Right renal cortex interstitium (tissue), 3 donors: ENCODE measurements at places on chromosomes 12 and 14. TPM values are rescaled to one million over a fixed set of nuclear protein-coding genes. Genes with fewer than 3 reads are reported as not detected.

DNA sequence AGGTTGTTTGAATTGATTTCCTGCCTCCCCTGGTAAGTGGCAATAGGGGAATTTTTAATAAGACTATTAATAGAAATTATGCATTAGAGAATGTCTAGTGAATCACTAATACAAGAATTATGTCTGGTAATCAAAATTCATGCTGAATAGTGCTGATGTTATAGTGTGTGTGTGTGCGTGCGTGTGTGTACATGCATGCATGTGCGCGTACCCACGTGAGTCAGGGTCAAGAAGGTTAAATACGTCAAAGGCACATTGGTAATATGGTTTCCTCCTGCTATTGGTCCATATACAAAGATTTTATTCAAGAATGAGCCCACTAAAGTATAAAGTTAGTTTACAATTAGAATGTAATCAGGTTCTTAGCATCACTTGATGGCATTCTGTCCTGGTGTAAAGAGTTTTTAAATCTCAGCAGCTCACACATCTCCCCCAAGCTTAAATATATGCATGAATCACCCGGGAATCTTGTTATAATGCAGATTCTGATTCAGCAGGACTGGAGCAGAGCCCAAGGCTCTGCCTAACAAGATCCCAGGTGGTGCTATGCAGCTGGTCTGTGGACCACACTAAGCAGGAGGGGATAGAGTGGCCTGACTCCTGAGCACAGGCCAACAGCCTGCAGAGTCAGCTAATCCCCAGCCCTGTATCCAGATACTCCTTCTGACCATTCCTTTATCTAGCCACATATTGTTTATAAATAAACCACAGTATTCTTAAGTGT is 43.9 kb downstream of the TTC9 start:
- no peak for DNase-seq

DNA sequence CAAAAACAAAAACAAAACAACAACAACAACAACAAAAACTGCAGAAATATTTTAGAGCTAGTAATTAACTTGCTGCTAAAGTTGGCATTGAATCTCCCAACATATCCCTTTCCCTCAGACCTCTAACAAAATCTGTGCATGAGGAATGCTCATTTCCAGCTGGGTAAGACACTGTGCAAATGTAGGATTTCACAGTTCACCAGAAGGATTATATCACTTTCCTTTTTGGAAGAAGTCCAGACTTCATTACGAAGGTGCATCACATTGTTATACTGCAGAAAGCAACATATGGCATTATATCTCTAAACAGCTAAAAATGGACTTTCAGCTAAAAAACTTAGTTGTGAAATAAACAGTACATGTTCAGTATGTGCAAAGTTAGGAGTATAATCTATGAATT is 341.8 kb downstream of the FSCB start:
- DNase-seq = no peak

GRCh38 chr14:60512126-60512525 is 3.2 kb downstream of the SIX6 start:
- DNase-seq = no peak

GRCh38 chr12:106436164-106436563 is 78.6 kb downstream of the POLR3B start:
- DNase-seq = no peak

GRCh38 chr12:11075642-11076041 is 13.5 kb upstream of the TAS2R46 start:
- DNase-seq = no peak

DNA sequence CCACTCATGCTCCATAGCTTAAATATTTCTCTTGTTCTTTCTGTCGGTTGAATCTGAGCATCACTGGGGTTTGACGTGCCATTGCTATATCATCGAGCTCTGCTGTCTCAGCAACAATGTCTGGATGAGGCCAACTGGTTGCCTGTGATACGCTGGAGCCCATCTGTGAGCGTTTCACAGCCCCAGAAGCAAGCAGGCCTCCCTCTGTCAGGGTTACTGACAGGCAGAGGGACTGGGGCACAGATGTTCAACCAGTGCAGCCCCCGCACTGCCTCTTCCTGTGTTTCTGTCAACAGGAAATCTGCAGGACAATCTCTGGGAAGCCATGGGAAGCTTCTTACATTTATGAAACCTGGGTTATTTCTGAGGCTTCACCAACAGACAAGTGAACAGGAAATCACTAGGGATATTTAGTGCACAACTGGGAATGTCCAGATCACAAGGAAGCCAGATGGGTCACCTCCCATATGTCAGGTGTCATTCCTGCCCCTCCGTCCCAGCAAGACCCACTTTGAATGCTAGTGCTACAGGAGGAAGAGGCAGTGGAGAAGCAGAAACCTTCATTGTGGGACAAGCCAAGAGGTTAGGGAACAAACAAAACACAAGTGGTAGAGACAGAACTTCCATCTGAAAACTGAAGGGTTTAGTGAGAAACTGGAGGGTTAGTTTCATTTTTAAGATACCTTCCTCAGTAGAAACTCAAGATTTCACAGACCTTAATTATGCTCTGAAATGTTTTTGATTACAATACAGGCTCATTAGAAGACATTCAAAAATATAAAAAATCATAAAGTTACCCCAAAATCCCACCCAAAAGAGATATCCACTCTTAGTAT is 24.1 kb downstream of the DMAC2L start:
- no peak for DNase-seq

DNA sequence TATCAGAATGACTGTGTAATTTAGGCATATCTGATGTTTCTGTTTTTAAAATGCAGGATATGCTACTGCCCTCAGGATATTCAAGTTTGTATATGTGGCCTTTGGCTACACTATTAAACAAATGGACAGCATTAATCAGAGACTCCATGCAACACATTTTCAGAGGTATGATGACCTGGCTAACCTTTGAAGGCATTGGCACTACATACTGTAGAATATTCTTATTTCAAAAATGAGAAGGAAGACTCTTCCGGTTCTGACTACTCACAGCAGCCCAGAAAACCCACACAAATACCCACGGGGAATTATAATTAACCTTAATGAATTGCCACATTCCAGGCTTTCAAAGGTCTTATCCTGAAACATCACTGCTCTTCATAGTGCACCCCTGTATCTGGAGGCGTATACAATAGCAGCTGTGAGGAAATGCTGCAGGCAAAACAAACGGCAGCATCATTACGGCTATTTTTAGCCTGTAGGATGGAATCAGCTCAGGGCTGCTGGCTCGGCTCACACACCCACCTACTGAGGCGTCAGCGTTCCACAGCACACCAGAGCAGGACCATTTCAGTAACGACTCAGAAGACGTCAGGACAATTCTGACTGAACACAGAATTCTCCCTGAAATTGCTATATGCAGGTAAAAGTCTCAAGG is 648.5 kb downstream of the RPS29 start:
- no peak for DNase-seq

- DNase-seq = no peak
These were observed 22.4 kb downstream of the SOCS2 start for GRCh38 chr12:93594766-93595311.

DNA sequence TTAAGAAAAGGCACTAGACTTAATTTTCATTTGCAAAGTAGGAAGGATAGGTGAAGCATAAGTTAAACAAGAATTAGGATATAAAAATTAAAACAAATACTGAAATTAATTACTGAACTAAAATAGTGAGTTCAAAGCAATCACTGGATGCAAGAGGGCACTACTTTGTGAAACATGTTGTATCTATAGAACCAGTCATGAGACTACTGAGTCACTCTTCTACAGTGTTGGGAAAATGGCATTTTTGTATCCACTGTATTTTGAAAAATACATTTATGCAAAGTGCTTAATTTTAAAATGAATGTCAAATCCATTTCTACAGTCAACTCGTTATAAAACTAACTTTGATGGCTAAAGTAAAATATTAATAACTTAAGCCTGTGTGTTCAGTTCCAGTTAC is 47.9 kb downstream of the SEL1L start:
- DNase-seq = no peak

DNA sequence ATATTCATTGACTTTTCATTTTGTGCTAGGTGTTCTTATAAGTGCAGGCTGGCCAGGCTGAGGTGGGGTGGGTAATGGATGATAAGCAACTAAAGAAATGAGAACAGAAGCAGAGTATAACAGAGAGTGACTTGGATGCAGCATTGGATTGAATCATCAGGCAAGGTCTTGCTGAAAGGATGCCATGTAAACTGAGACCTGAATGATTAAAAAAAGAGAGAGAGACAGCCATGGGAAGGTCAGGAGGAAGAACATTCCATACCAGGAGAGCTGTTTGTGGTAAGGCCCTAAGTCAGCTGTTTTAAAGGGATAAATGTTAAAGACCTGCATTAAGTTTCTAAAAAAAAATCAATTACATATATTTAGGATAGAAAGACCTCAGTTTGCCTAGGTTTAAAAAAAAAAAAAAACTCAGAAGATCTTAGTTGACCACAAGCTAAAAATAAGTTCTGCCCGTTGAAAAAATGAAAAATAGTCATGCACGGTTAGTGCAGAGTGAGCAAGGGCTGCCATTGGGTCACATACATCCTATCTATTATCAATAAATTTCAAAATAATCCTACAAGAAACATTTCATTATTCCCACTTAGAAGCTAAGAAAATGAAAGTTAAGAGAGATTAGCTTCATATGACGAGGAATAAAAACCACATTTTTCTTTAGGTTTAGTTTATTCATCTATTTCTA is 37.2 kb downstream of the IFNG start:
- DNase-seq = no peak

- no peak for DNase-seq
These were observed 4.4 kb downstream of the KRT3 start for GRCh38 chr12:52791271-52792184.

DNA sequence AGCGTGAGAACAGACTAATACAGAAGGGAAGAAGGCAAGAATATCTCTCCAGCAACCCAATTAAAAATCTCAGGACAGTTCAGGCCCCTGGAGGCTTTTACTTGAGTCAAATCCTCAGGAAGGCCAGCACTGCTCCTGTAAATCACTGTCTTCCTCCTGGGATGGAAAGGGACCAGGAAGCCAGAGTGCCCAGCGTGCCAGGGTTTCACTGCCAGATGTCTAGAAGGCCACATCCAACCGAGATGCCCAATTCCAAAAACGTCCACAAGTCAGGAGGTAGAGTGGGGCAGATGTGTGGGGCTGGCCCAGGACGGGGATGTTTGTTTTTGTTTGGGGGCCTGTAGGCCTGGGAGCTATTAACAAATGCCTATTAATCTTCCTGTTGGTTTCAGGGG is 332.0 kb downstream of the MED13L start:
- no peak for DNase-seq

DNA sequence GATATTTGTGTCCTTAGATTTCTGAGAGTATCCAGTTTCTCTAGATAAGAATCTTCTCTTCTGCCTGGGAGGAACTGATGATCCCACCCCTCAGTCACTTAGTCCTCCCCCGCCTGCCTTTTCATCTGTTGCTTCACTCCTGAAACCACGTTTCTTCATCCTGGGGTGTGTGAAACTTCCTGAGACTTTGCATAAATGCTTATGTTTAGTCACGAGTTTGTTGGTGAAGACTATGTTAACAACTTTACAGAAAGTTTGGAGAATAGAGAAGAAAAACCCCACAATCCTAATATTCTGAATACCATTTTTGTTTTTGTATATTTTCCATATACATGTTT is 33.2 kb downstream of the MARK3 start:
- no peak for DNase-seq

- no peak for DNase-seq
These were observed 10.4 kb upstream of the HOXC13 start for GRCh38 chr12:53928054-53928835.

DNA sequence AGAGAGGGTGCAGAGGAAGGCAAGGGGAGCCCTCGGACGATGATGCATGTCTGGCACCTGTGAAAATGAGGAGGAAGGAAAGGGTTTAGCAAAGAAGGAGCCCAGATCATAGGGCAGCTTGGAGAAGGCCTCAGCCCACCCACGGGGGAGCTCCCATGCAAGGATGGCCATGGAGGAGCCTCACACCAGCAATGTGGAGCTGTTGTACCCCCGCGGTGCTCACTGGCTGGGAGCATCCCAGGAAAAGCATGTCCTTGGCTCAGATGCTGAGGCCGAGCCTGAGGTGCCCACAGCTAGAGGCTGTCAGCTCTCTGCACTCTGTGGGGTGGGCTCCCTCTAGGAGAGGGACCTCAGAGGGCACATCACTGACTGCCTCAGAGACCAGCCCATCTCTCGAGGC is 622.6 kb downstream of the AACS start:
- DNase-seq = no peak

DNA sequence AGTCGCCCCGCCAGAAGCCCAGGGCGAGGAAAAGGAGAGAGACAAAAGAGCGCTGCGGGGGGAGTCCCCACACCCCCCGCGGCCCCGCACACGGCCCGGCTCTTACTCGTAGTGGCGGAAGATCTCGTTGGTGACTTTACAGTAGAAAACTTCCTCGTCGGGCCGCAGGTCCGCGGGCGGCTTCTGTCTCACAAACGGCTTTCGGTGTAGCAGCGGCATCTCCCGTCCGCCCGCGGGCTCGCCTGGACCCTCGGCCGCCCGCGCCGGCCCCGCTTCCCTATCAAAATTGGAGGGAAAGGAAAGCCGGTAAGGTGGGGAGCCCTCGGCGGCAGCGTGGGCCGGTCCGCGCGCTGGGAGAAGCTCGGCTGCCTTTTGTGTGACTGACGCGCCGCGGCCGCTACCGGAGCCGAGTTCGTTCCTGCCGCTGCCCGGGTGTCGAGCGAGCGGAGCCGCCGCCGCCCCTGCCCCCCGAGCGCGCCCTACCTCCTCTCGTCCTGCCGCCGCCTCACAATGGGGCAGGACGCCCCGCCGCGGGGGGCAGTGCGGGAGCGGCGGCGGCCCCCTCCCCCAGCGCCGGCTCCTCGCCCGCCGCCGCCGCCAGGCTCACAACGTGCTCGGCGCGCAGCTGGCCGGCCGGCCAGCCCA is 652 bp downstream of the BAZ1A start:
- DNase-seq = no peak

GRCh38 chr14:29390081-29390832 is 537.4 kb downstream of the PRKD1 start:
- no peak for DNase-seq

DNA sequence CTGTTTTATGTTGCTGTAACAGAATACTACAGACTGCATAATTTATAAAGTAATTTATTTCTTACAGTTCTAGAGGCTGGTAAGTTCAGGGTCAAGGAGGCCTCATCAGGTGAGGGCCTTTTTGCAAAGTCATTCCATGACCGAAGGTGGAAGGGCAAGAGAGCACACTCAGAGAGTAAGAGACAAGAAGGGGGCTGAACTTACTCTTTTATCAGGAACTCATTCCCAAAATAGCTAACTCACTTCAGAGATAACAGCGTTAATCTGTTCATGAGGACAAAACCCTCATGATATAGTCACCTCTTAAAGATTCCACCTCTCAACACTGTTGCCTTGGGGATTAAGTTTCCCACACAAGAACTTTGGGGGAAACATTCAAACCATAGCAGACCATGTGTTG is 51.5 kb upstream of the RNU6-7 start:
- DNase-seq = no peak

DNA sequence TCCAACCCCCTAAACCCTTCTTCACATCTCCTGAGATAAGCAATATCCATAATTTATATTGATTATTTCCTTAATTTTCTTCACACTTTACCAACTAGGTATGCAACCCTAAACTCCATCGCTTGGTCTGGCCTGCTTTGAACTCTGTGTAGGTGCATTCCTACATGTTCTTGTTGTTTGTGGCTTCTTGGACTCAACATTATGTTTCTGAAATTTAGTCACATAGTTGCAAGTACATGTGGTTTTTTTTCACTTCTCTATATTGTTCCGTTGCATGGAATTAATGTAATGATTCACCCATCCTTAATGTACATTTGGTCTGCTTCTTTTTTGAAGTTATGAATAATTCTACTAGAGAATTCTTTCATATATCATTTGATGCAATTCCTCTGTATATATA is 1.6 kb upstream of the TAS2R30 start:
- no peak for DNase-seq

Gene TMTC1
- 27.1 TPM for polyA plus RNA-seq

Gene MOAP1
- 48.0 TPM for polyA plus RNA-seq

Gene SDR9C7
- polyA plus RNA-seq = 0.07 TPM
